ENCODE measurements at places on chromosomes 11 and 22.
A peak's percentile ranks its signal among the peaks of the same experiment; 100 is the strongest.

DNA sequence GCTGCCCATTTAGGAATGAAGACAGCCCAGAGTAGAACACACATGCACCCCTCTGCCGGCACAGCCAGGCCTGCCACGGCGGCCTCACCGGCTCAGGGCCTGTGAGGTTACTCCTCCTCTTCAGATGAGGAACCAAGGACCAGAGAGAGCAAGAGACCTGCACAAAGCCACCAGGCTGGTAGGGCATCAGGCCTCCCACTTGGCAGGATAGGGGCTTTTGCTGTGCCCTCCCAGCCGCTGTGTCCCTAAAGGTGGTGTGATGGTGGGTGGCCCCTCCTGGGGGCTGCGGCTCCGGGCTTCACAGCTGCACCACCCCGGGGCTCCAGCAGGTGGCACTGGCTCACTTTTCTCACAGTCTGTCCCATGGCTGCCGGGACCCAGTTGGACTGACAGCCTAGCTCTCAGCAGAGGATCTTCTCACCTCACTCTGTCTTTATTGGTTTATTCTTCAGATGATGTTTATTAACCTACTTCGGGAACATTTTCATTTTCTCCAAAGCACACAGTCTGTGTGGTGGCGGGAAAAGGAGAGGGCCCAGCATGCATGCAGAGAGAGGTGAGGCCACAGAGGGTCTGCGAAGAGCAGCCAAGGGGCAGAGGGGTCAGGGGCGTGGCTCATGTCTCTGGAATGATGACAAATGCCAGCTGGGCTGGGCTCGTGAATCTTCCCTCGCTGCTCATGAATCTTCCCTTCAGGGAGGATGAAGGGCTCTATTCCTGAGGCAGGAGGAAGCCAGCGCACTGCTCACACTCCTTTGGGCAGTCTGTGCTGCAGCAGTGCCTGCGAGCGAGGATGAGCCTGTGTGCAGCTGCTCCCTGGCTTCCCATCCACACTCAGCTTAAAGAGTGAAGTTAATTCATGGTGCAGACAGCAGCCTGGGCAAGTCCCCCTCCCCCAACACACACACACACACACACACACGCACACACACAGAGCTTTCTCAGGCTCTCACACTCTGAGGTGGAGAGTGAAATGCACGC is 101.1 kb upstream of the PITPNB start:
- peak; percentile 89 for DNase-seq

DNA sequence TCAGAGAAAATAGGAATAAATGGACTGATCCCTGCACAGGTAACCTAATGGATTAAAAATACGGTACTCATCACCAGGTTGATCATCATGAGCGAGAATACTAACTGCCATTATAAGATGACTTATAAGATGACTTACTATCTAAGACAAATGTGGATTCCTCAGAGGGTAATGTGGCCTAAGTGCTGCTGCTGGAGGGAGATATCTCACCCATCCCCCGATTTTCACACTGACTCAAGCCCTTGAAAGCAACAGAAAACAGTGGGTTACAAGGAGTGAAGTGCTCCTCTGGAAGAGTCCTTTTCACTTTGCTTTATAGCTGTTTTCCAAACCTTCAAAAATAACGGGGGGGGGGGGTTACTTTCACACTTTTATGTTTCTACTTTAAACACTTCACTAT is 920 bp downstream of the TMEM218 start:
- DNase-seq = no peak

GRCh38 chr11:36311926-36312595 is 16.0 kb downstream of the PRR5L start:
- no peak for DNase-seq

DNA sequence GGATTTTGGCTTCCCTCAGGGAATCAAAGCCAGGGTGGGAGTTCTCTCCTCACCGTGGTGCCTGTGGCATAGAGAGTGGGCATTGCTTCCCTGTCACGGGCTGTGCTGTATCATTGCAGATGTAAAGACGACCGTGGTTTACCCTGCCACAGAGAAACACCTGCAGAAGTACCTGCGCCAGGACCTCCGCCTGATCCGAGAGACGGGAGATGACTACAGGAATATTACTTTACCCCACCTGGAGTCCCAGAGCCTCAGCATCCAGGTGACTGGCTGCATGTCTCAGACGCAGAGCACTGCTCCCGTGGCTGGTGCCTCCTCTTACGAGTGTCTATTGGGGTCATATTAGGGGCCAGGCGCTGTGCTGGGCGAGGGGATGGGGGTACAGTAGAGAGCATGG is 24.2 kb upstream of the ST3GAL4 start:
- DNase-seq = no peak

DNA sequence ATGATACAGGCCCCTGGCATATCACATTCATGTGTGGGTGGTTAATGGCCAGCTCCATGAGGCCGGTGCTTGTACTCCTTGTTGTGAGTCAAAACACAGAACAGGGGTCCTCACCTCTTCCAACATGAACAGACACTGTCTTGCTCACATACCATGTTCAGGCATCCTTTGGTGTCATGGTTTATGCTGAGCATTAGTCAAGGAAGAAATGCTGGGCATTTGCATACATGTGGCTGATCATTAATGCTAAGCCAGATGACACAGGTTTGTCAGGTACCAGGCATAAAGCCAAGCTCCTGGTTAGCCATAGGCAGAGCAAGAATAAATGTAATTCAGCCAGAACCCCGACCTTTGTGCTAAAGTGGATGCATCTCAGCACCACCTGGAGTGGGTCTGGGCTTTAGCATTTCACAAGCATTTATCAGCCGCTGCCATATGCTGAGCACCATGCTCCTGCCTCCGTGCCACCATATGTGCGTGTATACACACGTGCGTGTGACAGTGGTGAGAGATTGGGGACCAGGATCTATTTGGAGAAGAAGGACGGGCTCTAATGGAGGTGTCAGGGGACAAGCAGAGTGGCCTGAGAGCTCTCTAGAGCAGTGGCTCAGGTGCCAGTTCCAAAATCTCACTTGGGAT is 55.0 kb downstream of the MICAL2 start:
- DNase-seq = no peak

- peak; percentile 36 for DNase-seq
These were observed 294.4 kb downstream of the DDX10 start for GRCh38 chr11:108959105-108959761.

DNA sequence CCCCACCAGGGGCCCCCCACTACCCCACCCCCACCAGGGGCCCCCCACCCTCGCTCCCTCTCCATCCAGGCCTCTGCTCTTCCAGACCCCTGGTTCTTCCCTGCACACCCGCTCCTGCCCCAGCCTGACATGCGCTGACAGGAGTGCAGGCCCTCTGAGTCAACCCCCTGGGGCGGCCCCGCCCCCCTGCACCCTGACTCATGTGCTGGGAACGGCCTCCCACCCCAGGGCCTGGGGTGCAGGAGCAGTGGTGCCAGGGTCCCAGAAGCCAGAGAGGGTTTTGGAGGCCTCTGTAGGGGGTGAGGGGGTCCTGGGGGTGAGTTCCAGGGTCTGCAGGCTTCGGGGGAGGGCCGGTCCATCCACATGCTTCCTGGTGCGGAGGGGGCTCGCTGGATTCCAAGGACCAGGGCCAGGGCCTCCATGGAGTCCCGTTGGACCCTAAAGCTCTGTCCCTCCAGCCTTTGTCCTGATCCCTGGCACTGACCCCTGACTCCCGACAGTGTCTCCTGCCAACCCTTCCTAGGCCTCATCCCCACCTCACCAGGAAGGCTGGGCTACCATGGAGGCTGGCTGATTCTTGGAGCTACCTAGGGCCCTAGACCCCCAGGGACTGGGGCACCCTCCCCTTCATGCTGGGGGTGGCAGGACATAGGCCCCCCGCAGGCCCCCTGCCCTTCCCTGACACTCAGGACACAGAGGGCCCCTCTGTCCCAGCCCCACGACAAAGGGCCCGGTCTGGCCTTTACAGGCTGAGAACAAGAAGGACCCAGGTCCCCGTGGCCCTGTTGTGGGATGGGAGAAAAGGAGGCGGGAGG is 583 bp upstream of the PKP3 start:
- DNase-seq = no peak

- DNase-seq = no peak
These were observed 1.9 kb downstream of the GDPD4 start for GRCh38 chr11:77299528-77299993.

Measured in SK-N-SH (cell line).